ENCODE measurements at places on chromosomes 2 and 18.

- no peak for DNase-seq
Observed at GRCh38 chr2:160703648-160704585, 210.3 kb upstream of the RBMS1 start.

- DNase-seq: no peak
Observed at GRCh38 chr18:49044898-49045297, 94.1 kb upstream of the SMAD7 start.

- no peak for DNase-seq
Observed at GRCh38 chr2:69735686-69736085, 6.2 kb upstream of the ANXA4 start.

- no peak for DNase-seq
Observed at GRCh38 chr2:40546439-40547191, 94.7 kb upstream of the SLC8A1 start.

DNA sequence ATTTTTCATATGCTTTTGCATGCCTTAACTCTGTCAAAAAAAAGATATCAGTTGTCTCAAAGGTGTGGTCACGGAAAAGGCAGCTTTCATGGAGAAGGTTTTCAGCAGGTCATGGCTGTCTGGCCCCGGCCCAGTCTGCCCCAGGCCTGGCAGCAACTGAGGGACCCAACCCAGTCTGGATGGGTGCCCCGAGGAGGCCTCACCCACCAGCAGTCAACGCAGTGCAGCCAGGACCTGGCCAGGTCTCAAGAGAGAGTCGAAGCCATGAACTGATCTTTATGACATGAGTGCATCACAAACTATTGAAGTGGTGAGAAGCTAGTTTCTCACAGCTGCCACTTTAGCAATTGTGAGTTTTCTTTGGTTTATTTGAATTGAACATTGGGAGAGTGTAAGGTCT, 7.9 kb downstream of the TUBB6 start:
- no peak for DNase-seq

GRCh38 chr2:100256416-100256815, 65.9 kb downstream of the LONRF2 start:
- DNase-seq: no peak

DNA sequence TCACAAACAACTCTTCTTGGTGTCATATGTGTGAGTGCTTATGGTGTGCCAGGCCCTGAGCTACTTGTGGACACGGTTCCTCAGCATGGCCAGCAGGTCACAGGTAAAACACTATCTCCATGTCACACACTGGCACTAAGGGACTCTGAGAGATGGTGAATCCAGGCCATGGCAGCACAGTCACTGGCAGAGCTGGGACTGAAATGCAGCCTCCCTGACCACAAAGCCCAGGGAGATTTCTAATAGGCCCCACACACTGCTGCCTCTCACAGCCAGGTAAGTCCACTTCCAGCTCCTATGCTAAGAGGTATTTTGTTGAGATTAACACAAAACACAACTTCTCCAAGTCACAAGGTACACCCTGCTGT, 92.0 kb downstream of the ACTR2 start:
- DNase-seq: no peak

DNA sequence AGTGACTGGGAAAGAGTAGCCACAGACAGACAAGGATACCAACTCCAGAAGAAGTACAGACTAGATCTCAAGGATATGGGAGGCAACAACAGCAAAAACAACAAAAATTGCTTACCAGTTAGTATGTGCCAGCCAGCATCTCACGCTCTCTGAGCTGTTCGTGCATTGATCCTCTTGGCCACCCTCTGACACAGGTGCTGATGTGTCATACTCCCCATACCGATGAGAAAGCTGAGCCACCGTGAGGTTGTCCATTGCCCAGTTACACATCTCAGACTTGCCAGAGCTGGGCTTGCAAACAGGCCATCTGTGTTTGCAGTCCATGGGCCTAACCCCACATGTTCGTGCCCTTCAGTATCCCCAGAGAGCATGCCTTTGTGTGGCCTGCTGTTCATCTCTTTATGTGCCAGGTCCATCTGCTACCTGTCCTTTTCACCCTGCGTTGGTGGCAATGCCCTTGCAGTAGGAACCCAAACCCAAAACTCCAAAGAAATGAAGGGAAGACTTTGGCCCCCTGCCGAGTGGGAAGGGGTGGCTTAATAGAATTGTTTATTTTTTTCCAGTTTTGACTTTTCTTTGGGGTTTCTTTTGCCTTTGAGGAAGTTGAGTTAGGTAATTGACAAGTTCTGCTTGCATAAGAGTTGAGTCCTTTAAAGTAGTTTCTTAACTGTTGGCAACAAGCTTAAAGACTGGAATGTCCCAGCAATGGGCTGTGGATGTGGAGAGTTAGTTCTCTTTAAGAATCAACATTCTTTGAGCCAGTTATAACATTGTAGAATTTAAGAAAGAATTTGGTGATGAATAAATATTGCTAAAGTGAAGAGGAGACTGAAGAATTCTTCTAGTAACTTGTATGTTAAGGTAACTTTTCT, 46.7 kb downstream of the LYPD6B start:
- DNase-seq: no peak

- no peak for DNase-seq
Observed at GRCh38 chr2:38648107-38648761, 17.7 kb upstream of the GALM start.

GRCh38 chr2:18454692-18455235, 105.7 kb downstream of the RDH14 start:
- no peak for DNase-seq

- no peak for DNase-seq
Observed at GRCh38 chr2:3665886-3666612, 8.0 kb downstream of the ALLC start.

DNA sequence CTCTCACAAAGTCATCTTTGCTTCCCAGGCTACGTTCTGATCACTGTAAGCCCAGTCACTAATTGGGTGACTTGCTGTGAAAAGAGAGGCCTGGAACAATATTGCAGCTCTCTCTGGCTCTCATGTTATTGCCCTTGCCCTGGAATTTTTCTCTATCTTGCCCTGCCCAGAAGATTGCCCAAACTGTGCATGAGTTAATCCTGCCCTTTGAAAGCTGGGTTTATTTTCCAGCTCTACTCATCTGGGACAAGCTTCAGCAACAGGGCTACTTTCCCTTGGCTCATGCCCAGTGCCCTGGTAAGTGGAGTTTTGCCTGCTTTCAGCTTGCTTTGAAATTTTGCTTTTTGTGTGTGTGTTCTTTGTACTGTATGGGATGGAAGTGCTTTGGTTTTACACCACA, 6.9 kb upstream of the EHBP1 start:
- no peak for DNase-seq

DNA sequence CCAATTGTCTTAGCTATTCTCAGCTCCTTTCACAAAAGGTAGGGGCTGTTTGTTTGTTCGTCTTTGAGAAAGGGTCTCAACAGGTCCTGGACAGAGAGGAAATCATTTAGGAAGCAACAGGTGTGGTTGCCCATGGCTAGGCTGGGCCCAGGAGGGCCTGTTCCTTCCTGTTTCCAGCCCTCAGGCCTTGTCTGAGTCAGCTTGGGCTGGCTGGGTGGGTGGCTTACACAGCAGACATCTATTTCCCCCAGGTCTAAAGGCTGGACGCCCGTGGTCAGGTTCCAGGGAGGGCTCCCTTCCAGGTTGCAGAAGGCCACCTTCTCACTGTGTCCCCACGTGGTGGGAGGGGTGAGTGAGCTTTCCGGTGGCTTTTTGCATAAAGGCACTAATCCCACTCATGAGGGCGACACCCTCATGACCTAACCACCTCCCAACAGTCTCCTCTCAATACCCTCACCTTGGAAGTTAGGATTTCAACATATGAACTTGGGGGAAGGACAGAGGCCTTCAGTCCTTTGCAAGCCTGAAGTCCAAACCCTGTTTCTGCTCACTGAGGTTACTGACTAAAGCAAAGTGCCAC, 45.5 kb downstream of the ARHGEF4 start:
- no peak for DNase-seq

DNA sequence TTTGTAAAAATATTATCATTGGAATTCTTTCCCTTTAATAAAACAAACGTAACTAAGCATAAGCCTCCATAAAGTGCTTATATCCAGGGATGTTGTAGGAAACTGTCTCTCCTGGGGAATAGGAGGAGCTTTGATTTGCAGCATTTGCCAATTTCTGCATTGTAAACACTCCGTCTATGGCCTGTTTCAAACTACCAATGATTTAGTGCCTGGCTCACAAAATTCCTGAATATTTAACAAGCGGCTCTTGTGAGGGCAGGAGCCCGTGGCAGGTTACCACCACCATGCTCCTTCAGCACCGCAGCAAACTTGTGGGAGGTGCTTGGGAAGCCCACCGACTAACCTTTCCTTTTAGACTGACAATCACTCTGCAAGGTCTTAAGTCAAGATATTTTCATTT, 520.3 kb downstream of the SOX11 start:
- DNase-seq: no peak

GRCh38 chr2:41881249-41881648, 166.6 kb upstream of the PKDCC start:
- no peak for DNase-seq

DNA sequence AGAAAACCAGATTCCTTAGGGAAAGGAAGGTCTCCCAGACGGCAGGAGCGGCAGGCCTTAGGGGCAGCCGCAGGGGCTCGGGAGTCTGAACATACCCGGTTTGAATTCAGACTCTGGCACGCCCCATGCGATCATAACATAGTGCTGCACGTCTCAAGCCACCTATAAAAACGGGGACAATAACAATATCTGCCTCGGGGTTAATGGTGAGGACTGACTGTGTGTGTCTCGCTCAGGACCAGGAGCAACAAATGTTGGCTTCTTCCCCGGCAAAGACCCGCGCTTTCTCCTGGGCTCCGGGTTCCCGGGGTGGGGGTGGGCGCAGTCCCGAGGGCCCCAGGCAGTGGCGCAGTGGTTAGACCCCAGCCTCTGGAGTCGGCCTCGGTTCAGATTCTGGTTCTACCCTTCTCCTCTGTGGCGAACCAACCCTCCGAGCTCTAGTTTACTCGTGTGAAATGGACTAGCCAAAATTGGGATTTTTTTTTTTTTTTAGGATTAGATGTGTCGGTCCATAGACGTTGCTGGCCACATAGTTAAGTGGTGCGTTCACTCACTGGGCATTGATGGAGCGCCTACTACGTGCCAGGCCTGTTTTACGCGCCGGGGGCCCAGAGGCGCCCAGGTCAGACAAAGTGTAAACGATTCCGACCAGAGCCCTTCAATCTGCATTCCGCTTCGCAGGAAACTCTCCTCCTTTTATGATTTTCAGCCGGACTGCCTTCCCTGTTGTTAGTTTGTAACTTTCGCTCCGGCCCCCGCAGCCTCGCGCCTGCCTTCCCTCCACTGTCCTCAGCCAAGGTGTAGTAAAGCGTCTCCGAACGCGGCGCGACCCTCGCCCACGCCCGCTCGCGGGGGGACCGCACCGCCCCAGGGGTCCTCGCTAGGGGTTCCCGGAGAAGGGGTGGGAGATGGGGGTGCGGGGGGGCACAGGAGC, 820 bp upstream of the SH3BP4 start:
- no peak for DNase-seq

GRCh38 chr2:46488389-46488788, 9.0 kb downstream of the TMEM247 start:
- no peak for DNase-seq

GRCh38 chr2:159713631-159714246, 1.4 kb downstream of the MARCHF7 start:
- DNase-seq: no peak

GRCh38 chr2:140882671-140883620, 1247.9 kb downstream of the LRP1B start:
- DNase-seq: no peak

DNA sequence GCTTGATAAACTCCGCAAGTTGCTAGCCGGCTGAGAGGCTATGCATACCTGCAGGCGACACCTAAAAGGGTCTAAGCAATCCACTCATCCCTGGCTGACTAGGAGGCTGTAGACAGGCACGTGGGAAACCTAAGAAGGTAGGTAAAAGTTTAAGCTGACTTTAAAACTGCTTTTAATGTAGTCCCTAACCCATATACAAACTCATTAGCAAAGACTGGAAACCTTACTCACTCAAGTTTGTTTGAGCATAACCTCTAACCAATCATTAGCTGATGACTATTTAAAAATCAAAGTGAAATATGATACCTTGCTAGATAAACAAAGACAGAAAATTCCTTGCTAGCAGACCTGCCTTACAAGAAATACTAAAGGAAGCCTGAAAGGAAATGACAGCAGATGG, 106.4 kb downstream of the EXOC6B start:
- no peak for DNase-seq

DNA sequence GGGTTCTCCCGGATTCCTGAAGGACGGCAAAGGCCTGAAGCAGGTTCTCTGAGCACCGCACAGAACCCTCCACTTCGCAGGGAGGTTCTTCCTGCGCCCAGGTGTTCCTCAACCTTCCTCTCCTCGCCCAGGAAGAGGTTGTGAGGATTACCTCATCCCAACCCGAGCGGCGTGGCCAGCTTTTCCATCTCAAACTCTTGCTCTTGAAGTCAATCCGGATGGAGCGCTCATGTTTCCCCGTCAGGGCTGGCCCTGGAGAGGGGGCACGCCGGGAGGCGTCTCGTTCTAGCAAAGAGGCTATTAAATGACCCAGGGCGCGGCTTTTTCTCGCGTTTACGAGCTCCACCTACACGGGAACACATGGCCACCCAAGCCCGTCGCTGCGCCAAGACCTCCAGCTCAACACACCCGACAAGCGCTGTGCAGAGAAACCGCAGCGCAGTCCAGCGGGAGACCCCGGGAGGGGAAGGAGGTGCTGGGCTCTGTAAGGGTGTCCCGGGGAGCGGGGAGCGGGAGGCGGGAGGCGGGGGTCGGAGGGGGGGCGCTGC, 540 bp upstream of the RAB10 start:
- no peak for DNase-seq

DNA sequence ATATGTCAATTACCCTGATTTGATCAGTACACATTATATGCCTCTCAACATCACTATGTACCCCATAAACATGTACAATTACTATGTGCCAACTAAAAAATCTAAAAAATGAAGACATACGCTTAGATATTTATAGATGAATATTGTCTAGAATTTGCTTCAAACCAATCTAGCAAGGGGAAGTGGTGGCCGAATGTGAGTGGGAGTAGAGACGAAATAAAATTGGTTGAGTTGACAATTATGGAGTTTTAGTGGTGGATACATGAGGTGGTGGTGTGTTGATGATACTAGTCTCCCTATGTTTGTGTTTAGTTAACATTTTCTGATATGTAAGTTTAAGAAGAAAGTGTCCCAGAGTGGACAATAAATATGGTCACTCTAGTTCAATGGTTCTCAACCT, 49.0 kb downstream of the SDC1 start:
- DNase-seq: no peak
